Cardiac septum (tissue), 1 donor: ENCODE measurements at places on chromosomes 5 and 9.

DNA sequence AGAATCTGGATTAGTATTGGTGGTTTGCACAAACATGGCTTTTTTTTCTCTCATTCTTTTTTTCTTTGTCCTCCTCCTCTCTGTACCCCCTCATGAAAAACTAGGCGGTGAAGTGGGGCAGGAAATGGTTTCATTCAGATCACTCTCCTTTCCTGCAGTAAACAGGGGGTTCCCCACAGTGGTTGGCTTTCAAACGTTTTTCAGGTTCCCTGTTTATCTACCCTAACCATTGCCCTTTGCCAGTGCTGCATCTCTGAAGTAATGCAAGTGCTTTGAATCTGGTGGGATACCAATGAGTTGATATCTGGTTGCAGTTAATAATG, 29.8 kb downstream of the NR4A3 start:
- DNase-seq: no peak

DNA sequence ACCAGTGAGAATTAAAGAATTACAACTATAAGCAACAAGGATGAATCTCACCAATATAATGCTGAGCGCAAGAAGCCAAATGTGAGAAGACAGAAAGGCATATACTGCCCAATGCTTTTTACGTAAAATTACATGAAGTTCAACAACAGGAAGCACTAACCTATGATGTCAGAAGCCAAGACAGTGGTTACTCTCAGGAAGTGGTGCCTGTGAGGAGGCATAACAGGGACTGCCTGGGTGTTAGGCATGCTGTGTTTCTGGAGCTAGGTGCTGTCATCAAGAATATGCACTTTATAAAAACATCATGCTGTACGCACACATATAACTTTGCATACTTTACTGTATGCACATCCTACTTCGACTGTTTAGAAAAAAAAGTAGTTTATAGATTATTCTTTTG, 30.1 kb downstream of the FRMD3 start:
- DNase-seq: no peak

GRCh38 chr5:77935506-77936364, 159.6 kb upstream of the TBCA start:
- no peak for DNase-seq

DNA sequence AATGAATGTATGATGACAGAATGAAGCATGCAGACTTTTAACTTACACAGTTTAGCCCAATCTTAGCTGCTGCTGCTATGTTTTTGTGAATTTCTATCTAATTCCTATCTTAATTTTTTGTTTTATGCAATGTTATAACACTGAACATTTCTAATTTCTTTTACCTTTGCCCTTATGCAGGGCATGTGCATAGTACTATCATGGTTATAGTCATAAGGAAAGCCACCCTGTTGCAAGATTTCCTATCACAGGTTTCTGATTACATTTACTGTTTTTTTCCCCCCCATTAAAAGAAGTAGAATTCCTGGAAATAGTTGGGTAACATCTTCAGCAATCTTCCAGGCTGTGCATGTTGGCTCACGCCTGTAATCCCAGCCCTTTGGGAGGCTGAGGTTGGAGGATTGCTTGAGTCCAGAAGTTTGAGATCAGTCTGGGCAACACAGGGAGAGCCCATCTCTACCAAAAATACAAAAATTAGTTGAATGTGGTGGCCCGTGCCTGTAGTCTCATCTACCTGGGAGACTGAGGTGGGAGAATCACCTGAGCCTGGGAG, 164.4 kb downstream of the KDM4C start:
- no peak for DNase-seq

- no peak for DNase-seq
Observed at GRCh38 chr5:136037001-136037705, 8.4 kb downstream of the TGFBI start.

GRCh38 chr5:125038477-125038876, 292.0 kb upstream of the ZNF608 start:
- DNase-seq: no peak

- DNase-seq: no peak
Observed at GRCh38 chr9:115088860-115089259, 29.1 kb downstream of the TNC start.

DNA sequence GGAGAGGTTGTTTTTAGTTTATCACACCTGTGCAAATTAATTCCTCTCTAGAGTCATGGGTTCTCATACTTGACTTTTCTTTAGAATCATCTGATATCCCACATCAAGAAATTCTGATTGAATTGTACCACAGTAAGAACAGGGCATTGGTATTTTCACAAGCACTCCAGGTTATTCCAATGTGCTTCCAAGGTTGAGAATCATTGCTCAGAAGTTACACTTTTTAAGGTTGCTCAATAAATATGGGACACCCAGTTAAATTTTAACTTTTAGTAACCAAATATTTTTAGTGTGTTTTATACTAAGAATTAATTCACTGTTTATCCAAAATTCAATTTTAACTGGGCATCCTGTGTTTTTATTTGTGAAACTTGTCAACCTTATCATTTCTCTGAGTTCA, 2.5 kb upstream of the RNF180 start:
- DNase-seq: no peak

GRCh38 chr5:142544071-142544753, 141.7 kb downstream of the FGF1 start:
- no peak for DNase-seq

DNA sequence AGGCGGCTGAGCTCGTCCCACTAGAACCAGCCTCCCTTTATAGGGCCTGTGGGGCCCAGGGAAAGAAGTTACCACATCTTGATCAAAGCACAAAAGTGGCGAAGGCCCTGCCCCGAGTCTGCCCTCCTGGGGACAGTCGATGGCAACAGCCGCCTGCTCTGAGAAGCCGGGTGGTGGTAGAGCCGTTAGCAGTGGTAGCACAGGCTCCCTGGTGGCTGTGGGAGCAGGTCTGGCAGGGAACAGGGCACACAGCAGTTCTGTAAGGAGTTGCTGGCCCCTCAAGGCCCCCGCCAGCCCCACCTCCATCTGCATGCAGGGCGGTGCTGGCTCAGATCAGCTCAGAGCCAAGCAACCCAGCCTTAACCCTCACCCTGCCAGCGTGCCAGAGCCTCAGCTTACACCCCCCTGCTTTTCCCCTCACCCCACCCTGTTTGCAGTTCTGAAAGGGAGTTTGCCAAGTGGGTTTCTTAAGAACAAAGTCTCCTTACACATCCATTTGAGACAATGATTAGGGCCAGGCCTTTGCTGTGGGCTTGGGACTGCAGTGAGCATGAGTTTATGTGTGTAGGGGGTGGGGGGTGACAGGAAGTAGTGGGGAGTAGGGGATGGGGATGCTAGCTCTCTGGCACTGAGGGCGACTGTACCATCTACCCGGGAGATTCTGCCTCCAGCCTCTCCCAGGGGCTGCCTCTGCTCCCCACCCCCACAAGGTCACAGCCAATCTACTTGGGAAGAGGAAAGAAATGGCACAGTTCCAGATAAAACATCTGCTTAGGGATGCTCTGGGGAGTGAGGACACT, 11.8 kb downstream of the ACSL6 start:
- DNase-seq: no peak

DNA sequence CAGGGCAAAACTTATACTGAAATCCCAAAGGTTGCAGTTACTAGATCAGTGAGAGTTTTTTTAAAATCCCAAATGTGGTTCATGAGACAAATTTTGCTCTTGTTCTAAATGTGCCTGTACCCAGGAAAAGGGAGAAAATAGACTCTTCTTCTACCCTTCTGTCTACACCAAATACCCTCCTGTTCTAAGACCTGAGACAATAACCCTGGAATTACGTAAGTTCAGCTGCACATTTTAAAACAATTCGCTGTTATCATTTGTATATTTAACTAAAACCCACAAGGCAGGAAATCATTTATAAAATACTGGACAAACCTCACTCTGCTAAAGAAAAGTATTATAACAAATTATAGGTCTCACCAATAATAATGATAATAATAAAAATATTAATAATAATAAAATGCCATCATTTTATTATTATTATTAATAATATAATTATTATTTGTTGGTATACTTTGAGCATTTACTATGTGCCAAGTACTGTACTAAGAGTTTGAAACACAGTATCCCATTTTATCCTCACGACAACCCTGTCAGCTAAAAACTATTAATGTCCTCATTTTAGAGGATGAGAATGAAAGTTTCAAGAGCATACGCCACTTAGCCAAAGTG, 49.8 kb upstream of the AFAP1L1 start:
- DNase-seq: no peak

DNA sequence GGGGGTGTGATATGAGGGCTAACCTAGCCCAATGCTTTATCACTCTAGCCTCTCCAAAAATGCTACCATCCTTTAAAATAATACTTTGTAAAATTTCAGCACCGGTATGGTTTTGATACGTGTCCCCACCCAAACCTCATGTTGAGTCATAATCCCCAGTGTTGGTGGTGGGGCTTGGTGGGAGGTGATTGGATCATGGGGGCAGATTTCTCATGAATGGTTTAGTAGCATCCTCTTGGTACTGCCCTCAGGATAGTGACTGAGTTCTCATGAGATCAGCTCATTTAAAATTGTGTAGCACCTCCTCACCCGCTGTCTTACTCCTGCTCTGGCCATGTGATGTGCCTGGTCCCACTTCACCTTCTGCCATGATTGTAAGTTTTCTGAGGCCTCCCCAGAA, 35.0 kb upstream of the ANKH start:
- DNase-seq: no peak

- no peak for DNase-seq
Observed at GRCh38 chr9:127138444-127138843, 16.0 kb upstream of the ANGPTL2 start.

- no peak for DNase-seq
Observed at GRCh38 chr5:143214890-143215289, 188.6 kb downstream of the NR3C1 start.

DNA sequence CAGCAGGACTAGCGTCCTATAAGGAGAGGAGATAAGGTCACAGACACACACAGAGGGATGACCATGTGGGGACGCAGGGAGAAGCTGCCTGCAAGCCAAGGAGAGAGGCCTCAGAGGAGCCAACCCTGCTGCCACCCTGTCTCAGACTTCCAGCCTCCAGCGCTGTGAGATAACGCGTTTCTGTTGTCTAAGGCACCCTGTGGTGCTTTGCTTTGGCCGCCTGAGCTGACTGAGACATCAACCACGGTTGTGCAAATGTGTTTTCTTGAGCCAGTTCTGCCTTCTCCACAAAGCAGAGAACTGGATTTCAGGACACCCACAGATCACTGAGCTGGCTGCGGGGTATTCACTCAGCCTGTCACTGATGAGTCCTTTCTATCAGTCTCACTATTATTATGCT, 149.1 kb downstream of the NXNL2 start:
- no peak for DNase-seq

DNA sequence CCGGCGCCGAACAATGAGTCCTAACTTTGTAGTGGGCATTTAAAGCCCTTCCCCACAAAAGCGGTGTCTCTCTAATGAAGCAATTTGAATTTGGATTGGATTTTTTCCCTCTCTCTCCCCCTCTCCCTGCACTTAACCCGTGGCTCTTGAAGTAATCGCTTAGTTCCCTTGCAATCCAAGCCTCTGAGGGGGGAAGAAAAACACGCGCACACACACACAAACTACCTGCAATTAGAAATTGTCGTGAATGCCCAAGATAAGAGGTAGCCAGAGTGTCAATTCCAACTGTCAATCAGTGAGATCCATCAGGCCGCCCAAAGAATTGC, 1.2 kb downstream of the LHX6 start:
- no peak for DNase-seq

GRCh38 chr9:102631559-102631958, 363.6 kb upstream of the CYLC2 start:
- no peak for DNase-seq

- DNase-seq: no peak
Observed at GRCh38 chr9:35935755-35936509, 22.0 kb downstream of the OR2S2 start.
